ENCODE measurements at places on chromosomes 5 and 9.
A peak's percentile ranks its signal among the peaks of the same experiment; 100 is the strongest.

DNA sequence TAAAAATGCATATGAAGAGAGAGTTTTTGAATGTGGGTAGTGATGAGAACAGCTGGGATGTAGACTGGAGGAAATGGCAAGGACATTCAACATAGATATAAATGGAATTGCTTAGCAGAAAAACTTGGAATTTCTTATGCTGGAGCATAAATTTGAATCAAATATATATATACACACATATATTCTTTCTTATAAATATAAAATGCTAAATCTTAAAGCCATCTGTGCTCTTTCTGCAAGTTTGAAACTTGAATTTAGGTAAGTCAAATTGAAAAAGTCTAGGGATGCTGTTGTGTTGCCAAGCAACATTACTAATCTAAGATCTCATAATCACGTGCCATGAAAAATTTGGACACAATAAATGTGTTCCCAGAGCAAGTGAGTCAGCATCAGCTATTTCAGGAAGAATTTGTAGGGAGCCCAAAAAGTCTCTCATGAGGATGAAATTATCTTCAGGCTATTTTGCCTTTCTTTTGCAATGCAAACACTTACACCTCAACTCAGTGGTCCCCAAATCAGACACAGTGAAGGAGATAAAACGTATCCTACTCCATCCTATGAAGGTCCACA lies 58.4 kb upstream of the ALDH1A1 start:
- no peak for DNase-seq

DNA sequence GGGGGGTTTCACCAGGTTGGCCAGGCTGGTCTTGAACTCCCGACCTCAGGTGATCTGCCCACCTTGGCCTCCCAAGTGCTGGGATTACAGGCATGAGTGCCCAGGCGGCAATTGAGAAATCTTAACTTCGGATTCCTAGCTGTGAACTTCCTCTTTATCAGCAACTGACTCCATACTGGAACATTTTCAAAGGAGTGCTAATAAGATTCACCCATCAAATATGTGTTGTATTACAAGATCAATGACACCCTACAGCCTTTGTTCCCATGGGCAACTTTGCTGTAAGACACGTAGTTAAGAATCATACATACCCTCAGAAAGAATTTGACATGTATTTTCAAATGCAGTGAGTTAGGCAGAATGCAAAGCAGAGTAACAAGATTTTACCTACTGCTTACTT lies 23.1 kb upstream of the ACOT12 start:
- DNase-seq, result no peak

DNA sequence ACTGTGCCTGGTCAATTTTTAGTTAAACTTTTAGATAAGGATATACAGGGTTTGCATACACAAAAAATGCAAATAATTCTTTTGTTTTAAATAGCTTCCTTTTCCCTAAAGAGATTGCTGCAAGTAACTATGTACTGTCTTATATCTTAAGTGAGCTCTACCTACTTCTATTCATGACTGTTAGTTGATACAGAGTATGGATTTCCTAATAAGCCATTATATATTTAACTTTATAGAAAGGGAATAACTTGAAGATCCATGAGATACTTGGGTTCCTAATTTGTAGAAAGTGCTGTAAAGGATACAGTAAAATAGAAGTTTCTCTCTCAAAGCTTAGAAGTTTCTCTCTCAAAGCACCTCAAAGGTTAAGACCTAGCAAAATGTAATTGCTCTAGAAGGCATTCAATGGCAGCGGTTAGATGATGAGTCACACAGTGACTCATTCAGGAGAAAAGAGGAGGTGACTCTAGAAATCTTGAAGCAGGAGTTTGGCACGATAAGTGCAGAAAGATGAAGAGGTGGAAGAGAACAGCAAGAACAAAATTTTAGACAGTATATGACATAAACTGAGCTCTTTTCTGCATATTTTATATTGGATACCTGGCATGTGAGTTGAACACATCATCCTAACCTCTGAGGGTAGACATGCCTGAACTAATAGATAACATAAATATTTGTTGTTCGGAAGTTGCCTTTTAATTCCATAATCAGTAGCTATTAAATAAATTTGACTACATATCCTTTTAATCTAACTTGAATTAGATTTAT lies 5.5 kb upstream of the DNAJC21 start:
- peak; percentile 33 for DNase-seq

- no peak for DNase-seq
Measured at GRCh38 chr5:121152411-121152810, 688.3 kb downstream of the PRR16 start.

DNA sequence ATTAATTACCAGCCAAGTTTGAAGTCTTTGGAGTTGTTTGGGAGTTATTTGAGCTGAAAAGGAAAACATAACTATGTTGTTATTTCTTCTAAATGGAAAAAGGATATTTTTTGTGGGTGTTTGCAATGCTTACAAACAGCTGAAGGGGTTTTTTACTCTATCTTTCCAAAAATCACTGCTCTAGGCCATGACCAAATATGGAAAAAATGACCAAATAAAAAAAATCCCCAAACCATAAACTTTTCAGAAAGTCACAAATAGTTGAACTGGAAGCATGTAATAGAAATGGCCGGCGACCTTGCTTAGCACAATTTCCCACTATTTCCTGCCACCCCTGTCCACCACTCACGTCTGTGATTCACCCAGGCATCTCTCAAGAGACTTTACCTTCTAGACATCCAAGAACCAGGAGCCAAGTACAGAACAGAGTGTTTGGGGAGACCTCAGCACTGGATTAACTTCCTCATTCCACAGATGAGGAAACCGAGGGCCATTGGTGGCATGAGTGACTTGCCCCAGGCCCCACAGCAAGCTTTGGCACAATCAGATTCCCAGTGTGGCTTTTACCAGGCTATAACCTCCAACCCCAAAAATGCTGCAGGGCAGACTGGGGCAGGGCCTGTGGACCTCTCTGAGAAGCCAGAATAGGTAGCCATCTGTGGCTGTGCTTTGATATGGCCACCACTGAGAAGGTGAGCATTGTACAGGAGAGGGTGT lies 84.5 kb downstream of the NRG2 start:
- no peak for DNase-seq

DNA sequence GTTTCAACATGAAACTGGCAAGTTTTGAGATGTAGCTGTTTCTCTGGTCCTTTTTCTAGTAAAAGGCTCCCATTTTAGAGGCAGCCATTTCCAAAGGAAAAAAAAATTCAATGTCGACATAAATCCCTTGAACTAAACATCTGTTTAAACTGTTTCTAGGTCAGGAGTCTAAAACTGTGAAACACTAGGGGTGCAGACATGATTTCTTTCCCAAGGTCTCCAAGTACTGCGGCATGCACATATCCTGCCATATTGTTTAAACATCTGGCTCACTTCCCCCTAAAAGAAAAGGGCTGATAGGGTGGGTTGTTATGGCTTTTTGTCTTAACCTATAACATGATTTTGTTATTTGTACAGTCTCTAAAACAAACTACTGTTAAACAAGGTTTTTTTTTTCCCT lies 51.1 kb downstream of the NFIB start:
- DNase-seq, result no peak

- no peak for DNase-seq
Measured at GRCh38 chr5:180007582-180007981, 64.0 kb downstream of the RNF130 start.

GRCh38 chr9:91207729-91208418 lies 153.8 kb downstream of the AUH start:
- DNase-seq, result no peak

- no peak for DNase-seq
Measured at GRCh38 chr9:127904561-127905003, 5.2 kb upstream of the ST6GALNAC6 start.

GRCh38 chr9:131937451-131937850 lies 142.2 kb downstream of the MED27 start:
- DNase-seq, result no peak

GRCh38 chr5:135355169-135355568 lies 43.9 kb downstream of the MACROH2A1 start:
- DNase-seq, result no peak

DNA sequence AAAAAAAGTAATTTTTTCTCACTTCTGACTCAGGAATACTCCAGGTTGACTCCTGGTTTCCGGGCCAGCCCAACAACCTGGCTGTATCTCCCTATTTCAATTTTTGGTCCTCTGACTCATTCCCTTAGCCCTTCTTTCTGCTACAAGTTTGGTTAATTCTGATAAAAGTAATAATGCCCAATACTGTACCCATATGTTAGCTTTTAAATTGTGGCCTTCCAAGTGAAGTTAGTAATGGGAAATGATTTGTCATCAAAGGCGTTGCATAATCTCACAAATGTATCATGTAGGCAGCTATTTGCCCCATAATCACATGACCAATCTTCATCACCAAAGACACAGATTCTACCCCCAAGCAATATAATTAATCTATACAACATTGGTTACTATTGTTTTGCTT lies 31.1 kb upstream of the BNC2 start:
- DNase-seq, result no peak

GRCh38 chr9:125889476-125890419 lies 142.6 kb downstream of the PBX3 start:
- peak; percentile 43 for DNase-seq

DNA sequence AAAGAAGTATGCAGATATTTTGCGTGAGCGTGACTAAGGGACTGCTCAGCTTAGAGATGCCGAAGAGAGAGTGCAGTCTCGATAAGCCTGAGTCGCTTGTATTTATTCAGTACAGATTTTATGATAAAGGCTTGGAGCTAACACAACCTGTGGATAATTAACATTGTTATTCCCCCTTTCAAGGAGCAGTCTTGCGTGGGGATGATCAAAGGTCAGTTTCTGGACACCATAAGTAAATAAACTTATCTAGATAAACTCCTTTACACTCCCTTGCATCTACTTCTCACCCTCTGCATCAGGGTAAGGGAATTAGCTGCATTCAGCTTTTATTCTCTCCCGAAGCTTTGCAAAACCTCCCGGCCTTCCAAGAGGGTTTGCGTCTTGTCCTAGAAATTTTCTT lies 357.8 kb upstream of the ST8SIA4 start:
- DNase-seq, result no peak

DNA sequence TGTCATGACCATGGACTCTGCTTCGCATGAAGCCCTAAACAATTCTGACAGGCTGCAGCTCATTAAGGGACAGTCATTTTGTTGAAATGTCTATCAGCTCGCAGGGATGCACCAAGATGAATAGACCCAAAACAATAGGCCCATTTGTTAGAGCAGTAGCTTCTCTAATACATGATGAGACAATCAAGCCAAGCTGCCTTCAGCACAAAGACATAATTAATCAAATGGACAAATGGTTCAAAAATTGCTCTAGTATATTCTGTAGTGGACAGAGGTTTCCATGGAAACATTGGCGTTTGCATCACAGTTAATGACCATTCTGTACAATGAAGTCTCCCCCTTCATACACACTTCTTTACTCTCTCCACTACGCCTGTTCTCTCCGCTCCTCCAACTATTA lies 274.6 kb downstream of the ANXA1 start:
- no peak for DNase-seq

GRCh38 chr5:125446986-125447385 lies 700.5 kb upstream of the ZNF608 start:
- no peak for DNase-seq

DNA sequence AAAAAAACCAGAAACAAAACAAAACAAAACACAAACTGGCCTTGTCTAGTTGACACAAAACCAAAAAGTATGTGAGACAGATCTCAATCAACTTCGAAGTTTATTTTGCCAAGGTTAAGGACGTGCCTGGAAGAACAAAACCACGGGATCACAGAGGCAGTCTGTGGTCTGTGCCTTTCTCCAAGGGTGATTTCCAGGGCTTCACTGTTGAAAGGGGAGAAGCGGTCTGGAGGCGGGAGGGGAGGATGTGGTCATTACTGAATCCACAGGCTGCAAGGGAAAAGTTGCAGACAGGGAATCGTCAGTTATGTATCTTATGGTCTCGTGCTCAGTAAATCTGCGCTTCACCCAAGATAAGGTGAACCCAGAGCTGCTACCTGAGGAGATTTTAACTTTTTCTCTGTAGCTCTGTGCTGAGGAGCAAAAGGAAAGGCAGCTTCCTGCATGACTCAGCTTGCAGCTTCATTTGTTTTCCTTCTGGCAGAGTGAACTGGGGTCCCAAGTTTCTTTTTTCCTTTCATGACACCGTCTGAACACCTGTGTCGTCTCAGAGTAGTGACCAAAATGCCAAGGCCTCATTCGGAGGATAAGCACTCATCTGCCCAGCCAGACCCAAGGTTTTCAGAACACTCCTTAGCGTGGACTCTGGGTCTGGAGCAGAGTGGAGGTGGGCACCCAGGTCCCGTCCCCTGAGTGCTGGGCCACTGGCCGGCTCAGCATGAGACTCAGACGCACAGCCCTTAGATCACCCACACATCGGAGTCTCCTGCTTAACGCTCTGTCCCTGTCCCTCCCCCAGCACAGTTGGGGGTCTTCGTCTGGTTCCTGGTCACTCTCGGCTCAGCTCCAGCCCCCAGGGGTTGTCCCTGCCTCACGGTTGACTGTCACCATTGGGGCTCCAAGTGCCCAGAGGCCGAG lies 25.9 kb downstream of the ROPN1L start:
- no peak for DNase-seq

DNA sequence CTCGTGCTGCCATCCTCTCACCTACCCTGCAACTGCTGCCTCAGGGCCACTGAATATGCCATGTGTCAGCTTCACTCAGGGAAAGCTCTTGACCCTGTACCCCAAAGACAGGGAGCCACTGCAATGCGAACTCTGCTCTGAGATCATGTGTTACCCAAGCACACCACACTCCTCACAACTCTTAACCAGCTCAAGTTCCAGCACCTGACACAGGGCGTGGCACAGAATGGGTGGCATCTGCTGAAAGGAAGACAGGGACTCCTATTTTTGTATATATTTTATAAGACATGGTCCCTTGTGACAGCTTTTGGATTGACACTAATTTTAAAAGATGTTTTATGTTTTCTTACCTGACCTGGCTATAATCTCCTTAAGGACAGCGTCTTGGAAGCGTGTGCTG lies 10.7 kb downstream of the PHYKPL start:
- no peak for DNase-seq

- DNase-seq, result no peak
Measured at GRCh38 chr5:172743112-172743959, 27.7 kb downstream of the DUSP1 start.

DNA sequence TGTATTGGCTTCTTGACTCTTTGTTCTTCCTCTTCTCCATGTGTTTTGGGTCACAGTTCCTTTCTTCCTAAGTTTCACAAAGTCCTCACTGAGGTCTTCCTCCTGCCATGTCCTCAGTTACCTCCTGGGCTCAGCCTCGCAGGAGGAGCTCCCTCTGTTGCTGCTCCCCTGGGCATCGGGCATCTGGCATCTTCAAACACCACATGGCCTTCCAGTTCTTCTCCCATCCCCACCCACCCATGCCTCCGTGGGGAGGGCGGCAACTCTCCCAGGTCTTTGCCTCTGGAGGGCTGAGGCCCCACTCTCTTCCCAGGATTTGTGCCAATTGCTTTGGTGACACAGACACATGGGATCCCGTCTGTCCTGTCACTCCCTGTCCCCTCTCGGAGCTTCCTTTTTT lies 22.8 kb downstream of the MRPL36 start:
- no peak for DNase-seq

DNA sequence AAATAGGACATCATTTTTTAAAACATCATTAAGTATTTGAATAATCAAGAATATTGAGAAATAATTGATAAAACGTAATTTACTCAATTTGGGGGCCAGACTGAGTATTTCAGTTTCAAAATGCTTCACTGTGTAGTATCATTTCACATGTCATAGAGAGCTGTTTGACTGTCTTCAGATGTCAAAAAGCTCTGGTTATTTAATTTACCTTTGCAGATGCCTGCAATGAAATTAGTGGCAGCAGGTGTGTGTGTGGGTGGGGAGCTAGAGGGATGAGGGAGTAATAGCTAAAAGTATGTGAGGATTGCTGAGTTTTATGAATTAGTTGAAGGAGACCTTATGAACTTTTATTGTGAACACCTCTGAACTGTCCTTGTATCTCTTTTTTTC lies 567.2 kb upstream of the MEF2C start:
- no peak for DNase-seq

- no peak for DNase-seq
Measured at GRCh38 chr5:95671826-95672225, 11.0 kb downstream of the SPATA9 start.

Data from stimulated activated CD8-positive, alpha-beta memory T cell treated with anti-CD3 and anti-CD28 coated beads, Interleukin-4, amount 100 ng/mL, for 48 hours (primary cell).